Cerebellar cortex (tissue), 1 donor: ENCODE measurements at places on chromosomes 16 and 17.

- DNase-seq, result no peak
Measured at GRCh38 chr17:64245218-64246145, 17.6 kb downstream of the TEX2 start.

DNA sequence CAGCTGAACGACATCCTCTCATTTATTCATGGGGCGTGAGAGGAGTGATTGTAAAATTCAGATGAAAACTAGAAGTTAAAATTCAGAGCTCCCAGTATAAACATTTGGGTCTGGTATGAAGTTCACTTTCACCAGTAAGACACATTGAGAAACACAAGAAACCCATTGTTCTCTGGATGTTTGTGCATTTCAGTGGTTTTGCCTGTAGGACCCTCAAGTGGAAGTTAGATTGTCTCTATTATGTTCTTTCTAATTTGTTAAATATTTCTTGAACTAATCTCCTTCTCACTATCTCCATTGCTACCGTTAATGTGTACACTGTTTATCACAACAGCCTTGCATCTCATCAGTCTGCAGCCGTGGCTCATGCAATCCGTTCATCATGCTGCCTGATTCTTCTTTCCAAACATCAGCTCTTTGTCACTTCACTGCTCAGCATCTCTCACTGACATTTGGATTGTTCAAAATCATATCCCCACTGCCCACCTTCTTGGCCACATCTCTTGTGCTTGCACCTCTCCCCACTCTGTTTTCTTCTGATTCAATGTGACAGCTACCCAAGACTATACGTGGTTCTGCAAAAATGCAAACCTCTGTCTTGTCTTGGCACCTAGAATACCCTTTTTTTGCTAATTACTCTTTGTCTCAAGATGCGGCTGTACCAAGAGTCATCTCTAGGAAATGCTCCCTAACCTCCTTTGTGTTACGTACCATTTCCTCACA, 49.5 kb downstream of the HLF start:
- no peak for DNase-seq

GRCh38 chr17:79587421-79587820, 23.4 kb downstream of the RBFOX3 start:
- no peak for DNase-seq

DNA sequence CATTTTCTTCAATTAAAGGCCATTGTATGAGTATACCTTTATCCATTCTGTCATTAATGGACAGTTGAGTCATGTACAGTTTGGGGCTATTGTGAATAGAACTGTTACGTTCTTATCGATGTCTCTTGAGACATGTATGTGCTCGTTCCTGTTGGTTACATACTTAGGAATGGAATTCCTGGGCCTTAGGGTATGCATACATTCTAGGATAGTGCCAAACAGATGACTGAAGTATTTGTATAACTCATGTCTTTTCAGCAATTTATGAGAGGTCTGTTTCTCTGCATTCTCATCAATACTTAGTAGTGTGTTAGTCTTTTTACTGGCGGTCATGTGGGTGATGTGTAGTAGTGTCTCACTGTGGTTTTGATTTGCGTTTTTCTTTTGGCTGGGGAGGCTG, 81.2 kb downstream of the USP22 start:
- DNase-seq, result no peak

- DNase-seq, result no peak
Measured at GRCh38 chr16:3659251-3659650, 4.8 kb downstream of the DNASE1 start.

DNA sequence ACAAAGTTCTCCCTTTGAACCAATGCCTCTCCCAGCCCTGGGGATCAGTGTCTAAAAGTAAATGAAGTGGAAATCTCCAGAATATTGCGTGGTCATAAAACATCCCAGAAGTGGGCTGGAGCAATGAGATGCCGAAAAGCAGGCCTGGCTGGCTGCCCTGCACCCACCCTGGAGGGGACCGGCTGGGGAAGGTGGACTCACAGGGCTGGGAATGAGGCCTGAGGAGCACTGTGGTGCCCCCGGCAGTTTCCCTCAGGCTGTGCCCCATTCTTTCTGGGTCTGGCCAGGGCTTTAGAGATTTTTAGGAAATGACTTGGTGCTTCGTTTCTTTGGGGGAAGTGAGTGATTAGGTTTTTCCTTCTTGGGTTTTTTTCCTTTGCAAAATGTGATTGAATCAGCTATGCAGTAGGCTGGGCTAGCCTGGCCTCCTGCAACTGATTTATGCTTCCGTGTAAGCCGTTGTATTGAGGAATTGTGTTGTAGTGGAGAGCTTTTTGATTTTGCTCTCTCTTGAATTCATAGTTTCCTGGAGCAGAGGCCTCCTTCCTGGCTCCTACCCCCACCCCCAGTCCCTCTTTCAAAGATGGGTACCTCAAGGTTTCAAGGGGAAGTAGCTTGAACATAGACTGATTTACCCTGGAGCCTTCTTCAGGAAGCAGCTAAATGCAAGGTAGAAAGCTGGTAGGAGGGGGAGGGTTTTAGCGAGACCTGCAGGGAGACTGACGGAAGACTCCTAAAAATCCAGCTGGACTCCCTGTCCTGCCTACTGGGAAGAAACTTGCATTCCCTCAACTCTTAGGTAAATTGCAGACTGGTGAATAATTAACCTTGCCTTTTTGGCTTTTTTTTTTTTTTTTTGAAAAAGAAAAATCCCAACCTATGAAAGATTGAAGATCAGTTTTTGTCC, 170.2 kb downstream of the RAB11FIP4 start:
- peak; percentile 19 for DNase-seq

DNA sequence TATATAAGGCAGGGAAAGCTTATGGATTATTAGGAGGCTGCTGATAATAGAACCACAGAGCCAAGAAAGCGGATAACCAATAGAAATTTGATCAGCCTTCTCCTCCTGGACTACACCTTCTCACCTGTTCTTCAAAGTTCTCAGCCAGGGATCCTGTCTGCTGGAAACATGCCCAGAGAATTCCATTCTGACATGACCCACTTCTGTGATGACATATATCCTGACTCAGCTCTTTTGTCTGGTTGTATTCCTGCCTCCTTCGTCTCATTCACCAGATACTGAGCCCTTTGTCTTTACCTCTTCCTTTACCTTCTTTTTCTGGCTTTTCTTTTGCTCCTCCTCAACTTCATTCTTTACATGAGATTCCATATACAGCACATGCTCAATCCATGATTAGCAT, 576.1 kb downstream of the CDH11 start:
- DNase-seq, result no peak

DNA sequence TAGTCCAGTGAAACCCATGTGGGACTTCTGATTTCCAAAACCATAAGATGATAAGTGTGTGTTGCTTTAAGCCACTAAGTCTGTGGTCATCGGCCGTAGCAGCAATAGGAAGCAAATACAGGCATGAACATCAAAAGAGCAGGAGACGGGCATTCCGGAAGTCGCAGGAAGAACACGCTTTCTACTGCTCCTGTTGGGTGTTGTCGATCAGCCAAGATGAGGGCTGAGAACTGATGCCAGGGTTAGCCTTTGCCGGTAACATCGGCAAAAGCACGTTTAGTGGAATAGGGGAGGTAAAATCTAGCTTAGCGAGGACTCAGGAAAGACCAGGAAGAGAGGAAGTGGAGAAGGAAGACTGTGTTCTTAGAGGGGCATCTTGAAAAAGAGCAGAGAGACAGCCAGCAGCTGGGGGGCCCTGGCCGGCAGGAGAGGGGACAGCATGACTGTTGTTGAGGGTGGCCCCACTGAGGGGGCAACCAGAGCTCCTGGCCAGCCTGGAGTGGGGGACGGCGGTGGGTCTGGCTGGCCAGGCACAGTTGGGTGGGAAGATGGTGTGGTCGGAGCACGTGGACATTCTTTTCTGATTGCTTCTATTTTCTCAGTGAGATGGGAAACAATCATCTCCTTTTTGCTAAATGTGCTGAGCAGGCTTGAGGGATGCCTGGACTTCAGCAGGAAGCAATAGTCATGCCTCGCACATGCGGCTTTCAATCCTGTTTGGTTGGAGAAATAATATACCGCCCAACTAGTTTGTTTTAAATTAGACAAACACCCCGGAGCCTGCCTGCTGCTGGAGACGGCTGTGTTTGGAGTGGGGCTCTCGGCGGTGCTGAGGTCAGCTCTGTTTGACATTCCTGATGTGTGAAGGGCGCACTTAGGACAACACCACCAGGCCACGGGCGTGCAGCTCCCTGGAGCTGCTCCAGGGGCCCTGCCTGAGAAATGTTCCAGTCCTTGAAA, 109.9 kb downstream of the METRNL start:
- DNase-seq, result no peak

DNA sequence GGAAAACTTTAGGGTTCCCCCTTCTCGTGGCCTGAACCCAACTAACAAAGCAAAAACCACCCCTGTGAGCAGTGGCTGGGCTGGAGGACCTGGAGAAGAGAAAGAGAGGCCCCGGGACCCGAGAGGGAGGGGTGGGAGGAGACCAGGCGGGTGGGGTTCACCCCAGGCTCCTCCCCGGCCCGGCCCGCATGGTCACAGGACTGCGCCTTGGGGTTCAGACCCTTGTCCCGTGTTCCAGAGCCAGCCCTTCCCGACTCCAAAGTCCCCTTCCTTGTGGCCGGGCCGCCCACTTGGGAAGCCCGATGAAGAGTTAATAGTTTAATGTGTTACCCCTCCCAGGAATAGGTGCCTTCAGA, 852 bp downstream of the MARVELD3 start:
- DNase-seq, result no peak
